ENCODE measurements at places on chromosomes 13 and 19. TPM values are rescaled to one million over a fixed set of nuclear protein-coding genes. Genes with fewer than 3 reads are reported as not detected.
A peak's percentile ranks its signal among the peaks of the same experiment; 100 is the strongest.

DNA sequence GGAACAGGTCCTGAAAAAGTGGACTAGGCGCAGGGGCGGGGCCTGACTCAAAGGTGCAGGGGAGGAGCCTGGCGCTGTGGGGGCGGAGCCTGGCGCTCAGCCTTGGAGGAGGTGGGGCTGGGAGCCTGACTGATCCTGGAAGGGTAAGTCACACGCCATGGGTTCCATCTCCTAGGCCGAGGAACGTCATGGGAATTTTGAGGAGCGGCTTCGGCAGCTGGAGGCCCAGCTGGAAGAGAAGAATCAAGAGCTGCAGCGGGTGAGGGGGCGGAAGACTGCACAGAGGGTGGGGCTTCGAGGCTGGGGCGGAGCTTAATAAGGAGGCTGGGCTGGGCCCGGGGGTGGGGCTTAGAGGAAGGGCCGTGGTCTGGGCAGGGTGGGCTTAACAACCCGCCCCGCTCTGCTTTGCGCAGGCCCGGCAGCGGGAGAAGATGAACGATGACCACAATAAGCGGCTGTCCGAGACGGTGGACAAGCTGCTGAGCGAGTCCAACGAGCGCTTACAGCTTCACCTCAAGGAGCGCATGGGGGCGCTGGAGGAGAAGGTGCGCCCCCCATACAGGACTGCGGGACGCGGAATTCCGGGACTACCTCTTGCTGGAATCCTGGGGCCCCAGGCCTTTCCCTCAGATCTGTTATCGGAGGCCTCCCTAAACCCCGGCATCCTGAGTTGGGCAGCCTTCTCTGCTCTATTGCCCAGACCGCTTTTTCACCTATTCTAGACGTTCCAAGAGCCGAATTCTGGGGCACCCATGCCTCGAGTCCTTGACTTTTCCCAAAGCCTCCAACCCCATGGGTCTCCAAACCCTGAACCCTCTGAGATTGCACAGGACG lies 14.5 kb downstream of the PPFIA3 start:
- peak; percentile 75 for DNase-seq
- H3K27ac ChIP-seq: no peak overlapping the region
- H3K4me1 ChIP-seq: peaks cover 13% of the 10 kb centered on the region

DNA sequence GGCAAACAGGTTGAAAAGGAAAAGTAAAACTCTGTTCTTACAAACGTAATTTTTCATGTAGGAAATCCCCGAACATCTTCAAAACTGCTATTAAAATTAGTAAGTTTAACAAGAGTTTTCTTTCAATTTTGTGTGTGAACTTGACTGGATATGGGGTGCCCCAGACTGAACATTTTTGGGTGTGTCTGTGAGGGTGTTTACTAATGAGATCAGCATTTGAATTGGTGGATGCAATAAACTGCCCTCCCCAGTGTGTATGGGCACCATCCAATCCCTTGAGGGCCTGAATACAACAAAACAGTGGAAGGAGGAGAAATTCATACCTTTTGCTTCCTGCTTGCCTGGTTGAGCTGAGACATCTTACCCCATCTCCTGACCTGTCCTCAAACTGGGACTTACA lies 11.8 kb downstream of the HAUS8 start:
- H3K4me3 ChIP-seq: no peak overlapping the region
- H3K27me3 ChIP-seq: no peaks in the 10 kb centered on the region
- no peak for DNase-seq
- peaks cover 2% of the 10 kb centered on the region for H3K36me3 ChIP-seq

DNA sequence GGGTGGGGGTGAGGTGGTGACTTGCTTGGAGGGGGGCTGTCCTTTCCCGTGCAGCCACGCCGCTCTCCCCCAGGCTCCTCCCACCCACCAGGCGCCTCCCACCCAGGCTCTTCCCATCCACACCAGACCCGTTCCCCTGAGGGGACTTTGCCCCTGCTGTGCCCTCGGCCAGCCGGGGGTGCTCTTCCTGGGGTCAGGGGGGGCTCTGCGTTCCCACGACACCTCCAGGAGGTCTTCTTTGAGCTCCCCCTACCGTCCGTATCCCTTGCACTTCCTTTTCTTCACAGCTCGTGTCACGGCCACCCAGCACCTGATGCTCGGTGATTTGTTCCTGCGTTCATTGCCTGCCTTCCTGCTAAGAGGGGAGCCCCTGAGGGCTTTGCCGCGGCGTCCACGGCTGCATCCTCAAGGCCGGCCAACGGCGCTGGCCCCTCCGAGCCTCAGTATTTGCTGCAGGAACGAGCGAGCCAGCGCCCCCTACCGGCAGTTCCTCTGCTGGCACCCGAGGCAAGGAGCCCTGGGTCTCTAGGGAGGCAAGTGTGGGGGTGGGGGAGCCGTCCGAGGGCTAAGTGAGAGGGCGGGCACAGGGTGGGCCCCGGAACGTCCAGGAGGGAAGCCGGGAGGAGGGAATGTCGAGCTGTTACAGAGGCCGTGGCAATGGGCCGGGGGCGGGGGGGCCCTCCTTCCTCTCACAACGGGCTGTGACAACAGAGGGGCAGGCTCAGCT lies 11.8 kb downstream of the LRRC4B start:
- H3K4me3 ChIP-seq: no peak overlapping the region
- H3K27ac ChIP-seq: no peak overlapping the region
- no peaks in the 10 kb centered on the region for H3K27me3 ChIP-seq
- no peaks in the 10 kb centered on the region for H3K36me3 ChIP-seq
- H3K4me1 ChIP-seq: peaks cover 8% of the 10 kb centered on the region

GRCh38 chr19:41554907-41555306 lies 21.1 kb upstream of the CEACAM21 start:
- no peak overlapping the region for H3K27ac ChIP-seq
- no peaks in the 10 kb centered on the region for H3K36me3 ChIP-seq
- no peak overlapping the region for H3K4me3 ChIP-seq
- no peak for DNase-seq
- H3K27me3 ChIP-seq: no peaks in the 10 kb centered on the region
- no peaks in the 10 kb centered on the region for H3K4me1 ChIP-seq

- H3K27me3 ChIP-seq: no peaks in the 10 kb centered on the region
- H3K36me3 ChIP-seq: no peaks in the 10 kb centered on the region
- H3K4me3 ChIP-seq: no peak overlapping the region
- no peaks in the 10 kb centered on the region for H3K4me1 ChIP-seq
- no peak overlapping the region for H3K27ac ChIP-seq
- DNase-seq: no peak
These were observed 271.1 kb downstream of the KCNRG start for GRCh38 chr13:50286324-50286723.

GRCh38 chr13:79681069-79681468 lies 200.1 kb downstream of the NDFIP2 start:
- DNase-seq: no peak
- no peak overlapping the region for H3K4me3 ChIP-seq
- no peaks in the 10 kb centered on the region for H3K36me3 ChIP-seq
- H3K27ac ChIP-seq: no peak overlapping the region

DNA sequence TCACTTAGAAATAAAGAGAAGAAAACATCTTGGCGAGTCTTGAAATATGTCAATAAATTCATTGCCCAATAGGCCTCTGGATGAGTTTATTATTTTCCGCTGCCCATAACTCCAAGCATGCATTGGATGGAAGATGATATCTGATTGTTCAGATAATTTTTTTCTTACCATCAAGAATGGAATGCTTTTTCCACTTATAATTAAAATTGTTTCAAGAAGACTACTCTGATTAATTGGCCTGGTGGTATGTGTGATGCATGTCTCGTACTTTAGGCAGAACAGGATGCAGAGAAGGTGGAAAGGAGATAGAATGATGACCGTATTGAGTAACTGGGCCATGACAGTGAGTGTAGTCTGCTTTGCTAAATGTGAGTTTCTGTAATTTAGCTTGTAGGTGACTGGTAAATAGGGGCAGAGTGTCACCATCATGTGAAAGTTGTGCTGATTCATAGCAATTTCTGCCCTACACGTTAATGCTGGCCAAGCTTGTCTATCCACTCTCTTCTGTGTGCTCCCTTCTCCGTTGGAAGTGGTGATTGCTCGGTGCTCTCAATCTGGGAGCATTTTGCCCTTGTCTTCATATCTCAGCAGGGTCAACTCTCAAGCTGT lies 13.5 kb upstream of the SPATA13 start:
- no peaks in the 10 kb centered on the region for H3K27me3 ChIP-seq
- H3K4me3 ChIP-seq: no peak overlapping the region
- H3K36me3 ChIP-seq: no peaks in the 10 kb centered on the region
- peaks cover 17% of the 10 kb centered on the region for H3K4me1 ChIP-seq
- DNase-seq: no peak

- no peak overlapping the region for H3K27ac ChIP-seq
- no peaks in the 10 kb centered on the region for H3K36me3 ChIP-seq
- no peak for DNase-seq
- no peak overlapping the region for H3K4me3 ChIP-seq
- H3K27me3 ChIP-seq: no peaks in the 10 kb centered on the region
- no peaks in the 10 kb centered on the region for H3K4me1 ChIP-seq
These were observed 413.1 kb downstream of the KCNRG start for GRCh38 chr13:50428183-50428877.

DNA sequence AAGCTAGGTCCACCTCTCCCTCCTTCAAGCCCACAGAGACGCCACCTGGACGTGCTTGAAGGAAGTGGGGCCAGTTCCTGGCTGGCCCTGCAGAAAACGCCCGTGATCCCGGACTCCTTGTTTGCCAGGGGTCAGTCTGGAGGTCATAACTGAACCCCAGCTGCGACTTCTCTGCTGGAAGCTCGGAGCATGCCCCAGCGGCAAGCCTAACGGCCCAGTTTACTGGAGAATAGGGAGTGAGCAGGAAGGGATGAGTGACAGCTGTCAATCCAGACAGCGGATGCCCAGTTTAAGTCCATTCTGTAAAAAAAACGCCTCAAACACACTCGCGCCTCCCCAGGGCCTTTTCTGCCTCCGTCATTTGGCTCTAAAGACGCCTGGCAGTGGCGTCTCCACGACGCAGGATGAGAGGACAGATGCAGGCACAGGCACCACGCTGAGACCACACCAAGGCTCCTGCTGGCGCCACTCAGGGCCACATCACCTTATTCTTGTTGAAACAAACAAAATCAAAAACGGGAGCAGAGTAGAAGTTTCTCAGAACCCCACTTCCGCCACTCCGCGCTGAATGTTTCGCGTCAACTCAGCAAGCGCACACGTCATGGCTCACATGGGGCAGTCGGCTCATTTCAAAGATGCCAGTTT lies 57.6 kb downstream of the RASA3 start:
- no peak for DNase-seq
- no peaks in the 10 kb centered on the region for H3K27me3 ChIP-seq
- H3K27ac ChIP-seq: no peak overlapping the region
- no peak overlapping the region for H3K4me3 ChIP-seq
- peaks cover 4% of the 10 kb centered on the region for H3K4me1 ChIP-seq

DNA sequence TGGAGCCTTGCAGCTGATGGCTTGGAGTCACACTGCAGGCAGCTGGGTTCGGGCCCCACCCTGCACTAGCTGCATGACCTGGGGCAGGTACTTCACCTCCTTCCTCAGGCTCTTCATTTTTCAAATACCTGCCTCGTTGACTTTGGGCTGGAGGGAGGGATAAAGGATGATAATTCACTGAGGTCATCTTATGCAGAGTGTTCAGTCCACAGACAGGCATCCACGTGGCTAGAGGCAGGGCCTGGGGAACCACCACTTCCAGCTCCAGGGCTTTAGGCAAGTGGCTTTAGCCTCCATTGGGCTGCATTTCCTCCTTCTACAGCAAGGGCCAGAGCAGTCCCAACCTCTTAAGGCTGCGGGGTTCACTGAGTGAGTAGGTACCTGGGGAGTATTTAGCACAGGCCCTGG lies 84.8 kb downstream of the SIPA1L3 start:
- no peak overlapping the region for H3K4me3 ChIP-seq
- DNase-seq: no peak
- peaks cover 50% of the 10 kb centered on the region for H3K4me1 ChIP-seq

Gene BCAM
- total RNA-seq: 89.3 TPM

Gene ZNF576
- 4.6 TPM for total RNA-seq

Gene KIR3DL1
- total RNA-seq: not detected

Gene CBARP
- 0.78 TPM for total RNA-seq

Gene LHFPL6
- total RNA-seq: 30.7 TPM

Gene MYBPC2
- total RNA-seq: not detected
